NCI-H2081 treated with DMSO at 0.1 percent for 48 hours (cell line): ENCODE measurements at places on chromosomes 3 and 15.

GRCh38 chr15:98714922-98715321 lies 66.6 kb downstream of the IGF1R start:
- no peak for DNase-seq

- DNase-seq = no peak
Measured at GRCh38 chr3:59800481-59800880, 750.7 kb upstream of the CFAP20DC start.

DNA sequence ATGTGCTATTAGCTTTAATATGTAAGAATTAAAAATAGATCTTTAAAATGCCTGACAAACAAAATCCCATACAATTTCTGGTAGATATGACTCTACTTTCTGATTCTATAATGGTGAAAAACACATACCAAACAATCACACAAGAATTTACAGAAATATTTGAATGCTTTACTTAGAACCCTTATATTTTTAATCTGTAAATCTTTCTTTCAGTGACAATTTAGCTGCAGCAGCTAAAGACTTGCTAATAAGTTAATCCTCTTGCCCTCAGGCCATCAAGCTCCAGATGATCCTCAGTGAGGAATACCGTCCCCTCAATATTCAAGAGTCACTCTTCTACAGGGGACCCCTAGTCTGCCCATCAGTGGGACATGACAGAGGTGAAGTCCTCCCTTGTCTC lies 55.6 kb downstream of the C3orf80 start:
- no peak for DNase-seq

GRCh38 chr3:77456431-77456830 lies 416.5 kb downstream of the ROBO2 start:
- no peak for DNase-seq

GRCh38 chr3:126529585-126530170 lies 5.7 kb downstream of the CHST13 start:
- DNase-seq = no peak

DNA sequence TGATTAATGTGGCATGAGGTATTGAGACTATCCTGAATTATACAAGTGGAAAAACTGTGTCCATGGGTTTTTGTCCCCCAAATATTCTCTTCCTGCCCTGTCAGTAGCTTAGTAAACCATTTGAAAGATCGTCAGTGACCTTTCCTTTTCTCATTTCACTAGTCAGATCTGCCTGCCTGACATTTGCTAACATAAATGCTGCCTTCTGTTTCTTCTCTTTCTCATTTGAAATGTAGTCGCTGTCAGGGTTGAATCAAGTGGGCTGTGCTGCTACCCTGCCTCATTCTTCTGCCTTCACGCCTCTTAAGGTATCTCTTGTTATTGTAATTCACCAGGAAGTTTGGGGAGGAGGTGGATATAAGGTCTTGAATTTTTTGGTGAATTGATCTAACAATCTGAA lies 67.5 kb downstream of the LRCH3 start:
- no peak for DNase-seq

- DNase-seq = no peak
Measured at GRCh38 chr3:10888518-10889090, 72.6 kb downstream of the SLC6A11 start.

DNA sequence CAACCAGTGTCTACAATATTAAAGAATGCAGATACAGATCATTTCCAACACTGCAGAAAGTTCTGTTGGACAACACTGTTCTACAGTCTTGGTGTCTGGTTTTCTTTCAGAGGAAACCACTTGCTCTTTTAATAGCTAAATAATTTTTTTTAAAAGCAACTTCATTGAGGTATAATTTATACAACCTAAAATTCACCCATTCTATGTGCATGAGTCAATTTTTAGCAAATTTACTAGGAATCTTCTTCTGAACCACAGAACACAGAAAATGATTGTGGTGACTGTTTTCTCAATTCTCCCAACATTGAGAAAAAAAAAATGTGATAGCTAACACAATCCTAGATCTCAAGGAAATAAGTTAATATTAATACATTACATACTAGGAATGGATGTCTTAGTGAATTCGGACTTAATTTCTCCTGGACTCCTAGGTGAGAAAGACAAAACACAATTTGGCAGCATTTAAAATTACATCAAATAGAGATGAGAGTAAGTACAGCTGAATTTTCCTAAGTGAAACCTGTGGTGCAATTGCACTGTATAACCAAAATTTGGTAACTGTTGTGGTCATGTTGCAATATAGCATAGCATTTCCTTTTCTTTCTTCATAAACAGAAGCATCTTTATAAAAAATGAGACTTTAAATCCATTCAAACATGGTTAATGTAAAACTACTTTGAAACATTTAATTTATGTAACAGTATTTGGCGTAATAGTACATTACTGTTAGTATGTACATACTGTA lies 15.3 kb upstream of the PLCL2 start:
- DNase-seq = no peak

DNA sequence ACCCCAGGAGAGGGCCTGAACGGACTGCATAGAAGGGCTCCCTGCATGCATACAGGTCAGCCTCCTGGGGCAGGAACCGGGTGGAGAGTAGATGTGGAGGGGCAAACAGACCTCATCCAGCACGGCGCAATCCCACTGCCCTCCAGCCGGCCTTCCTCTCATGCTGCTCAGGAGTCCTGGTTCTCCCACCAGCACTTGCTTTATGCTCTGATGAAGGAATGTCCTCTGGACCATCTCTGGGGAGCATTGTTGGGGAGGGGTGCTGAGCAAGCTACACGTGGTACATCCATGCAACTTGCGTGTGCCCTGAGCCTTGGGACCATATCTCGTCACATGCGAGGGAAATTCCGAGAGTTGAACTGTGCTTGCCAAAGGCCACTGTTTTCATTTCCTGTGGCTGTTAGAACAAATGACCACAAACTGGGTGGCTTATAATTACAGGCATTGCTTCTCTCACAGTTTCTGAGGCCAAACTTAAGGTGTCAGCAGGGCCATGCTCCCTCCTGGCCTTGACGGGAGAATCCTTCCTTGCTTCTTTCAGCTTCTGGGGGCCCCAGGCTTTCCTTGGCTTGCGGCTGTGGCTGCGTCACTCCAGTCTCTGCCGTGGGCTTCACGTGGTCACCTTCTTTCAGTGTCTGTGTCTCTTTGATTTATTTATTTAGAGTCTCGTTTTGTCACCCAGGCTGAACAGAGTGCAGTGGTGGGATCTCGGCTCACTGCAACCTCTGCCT lies 12.2 kb downstream of the SELENOS start:
- no peak for DNase-seq

- no peak for DNase-seq
Measured at GRCh38 chr15:60744826-60745460, 266.0 kb upstream of the ICE2 start.

GRCh38 chr3:87197531-87197930 lies 29.6 kb upstream of the CHMP2B start:
- no peak for DNase-seq

DNA sequence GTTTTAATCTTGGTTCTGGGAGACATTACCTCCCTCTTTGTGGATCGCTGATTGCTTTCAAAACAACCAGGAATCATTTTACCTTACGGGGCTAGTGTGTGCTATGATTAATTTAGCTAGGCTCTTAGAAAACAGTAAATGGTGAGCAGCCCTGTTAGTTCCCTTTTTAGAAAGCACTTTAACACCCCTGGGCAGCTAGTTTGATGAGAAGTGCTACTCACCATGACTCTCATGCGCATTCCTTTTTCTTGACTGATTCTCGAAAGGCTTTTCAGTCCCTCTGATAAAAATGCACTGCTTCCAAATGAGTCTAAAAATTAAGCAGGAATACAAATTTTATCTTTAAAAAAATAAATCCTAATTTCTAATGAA lies 75.3 kb upstream of the LEKR1 start:
- DNase-seq = no peak

GRCh38 chr3:124263168-124263567 lies 271.2 kb upstream of the ROPN1 start:
- no peak for DNase-seq

GRCh38 chr3:172040981-172041963 lies 1.9 kb downstream of the FNDC3B start:
- no peak for DNase-seq

- DNase-seq = no peak
Measured at GRCh38 chr3:38047896-38048295, 8.9 kb downstream of the DLEC1 start.

GRCh38 chr3:87041191-87041590 lies 50.2 kb upstream of the VGLL3 start:
- no peak for DNase-seq

DNA sequence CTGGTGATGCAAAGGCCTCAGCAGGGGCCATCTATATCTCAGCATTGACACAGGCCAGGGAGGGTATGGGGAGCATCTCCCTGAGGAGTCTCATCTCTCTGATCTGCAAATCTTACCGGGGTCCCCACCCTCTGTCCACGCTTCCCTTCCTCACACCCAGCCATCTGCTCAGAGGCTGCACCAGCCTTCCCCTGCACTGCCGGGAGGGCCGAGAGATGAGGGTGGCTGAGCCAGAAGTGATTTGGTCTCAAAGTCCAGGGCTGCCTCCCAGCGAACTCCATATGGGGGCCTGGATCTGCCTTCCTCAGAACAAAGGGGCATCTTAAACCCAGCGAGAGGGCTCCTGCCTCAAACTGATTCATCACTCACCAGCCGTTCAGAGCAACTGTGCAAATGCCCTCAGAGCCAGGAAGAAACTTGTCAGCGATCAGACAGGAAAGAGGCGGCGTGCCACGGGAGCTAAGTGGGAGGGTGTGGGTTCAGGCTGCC lies 4.6 kb downstream of the IGDCC3 start:
- DNase-seq = no peak

GRCh38 chr15:66574596-66574950 lies 8.8 kb upstream of the LCTL start:
- no peak for DNase-seq

GRCh38 chr3:140391061-140391460 lies 286.8 kb upstream of the TRIM42 start:
- DNase-seq = no peak

GRCh38 chr3:151431940-151432339 lies 28.9 kb downstream of the IGSF10 start:
- DNase-seq = no peak

- DNase-seq = no peak
Measured at GRCh38 chr15:29369261-29369660, 99.6 kb upstream of the NSMCE3 start.

DNA sequence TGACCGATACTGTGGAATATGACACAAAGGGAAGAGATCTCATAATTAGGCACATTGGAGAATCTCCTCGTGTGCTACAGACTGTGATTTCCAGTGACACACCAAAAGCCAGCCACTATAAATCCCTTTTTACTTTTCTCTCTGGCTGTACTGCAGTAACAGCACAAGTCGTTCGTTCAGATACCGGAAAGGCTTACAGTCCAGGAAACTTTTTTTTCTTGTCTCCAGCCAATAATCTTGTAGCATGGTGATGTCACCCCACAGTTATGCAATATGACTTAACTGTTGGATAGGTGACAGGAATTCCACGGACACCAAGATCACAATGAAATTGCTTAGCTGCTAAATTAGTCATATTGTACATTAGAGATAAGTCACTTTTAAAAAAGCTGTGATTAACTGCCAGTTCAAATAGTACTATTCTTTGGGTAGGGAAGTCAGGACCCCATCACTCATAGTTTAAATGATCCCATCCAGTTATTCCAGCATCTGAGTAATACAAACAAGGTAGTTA lies 36.3 kb upstream of the TSC22D2 start:
- no peak for DNase-seq

GRCh38 chr3:122031123-122031468 lies 9.0 kb upstream of the ILDR1 start:
- DNase-seq = no peak

DNA sequence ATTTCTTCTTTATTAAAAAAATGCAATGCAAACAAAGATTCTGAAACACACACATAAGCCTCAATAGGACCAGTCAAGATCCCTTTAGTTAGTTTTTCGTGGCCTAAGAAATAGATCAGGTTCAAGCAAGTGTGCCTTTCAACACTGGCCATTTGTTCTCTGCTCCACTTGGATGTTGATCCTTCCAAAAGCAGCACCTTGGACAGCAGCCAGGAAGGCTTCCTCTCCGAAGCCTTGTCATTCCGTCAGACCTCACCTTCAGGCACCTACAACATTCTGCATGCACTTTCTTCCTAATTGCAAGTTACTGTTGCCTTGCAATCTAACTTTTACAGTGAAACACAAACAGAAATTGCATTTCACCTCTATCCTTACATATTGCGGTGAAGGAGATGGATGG lies 155.9 kb upstream of the FEZF2 start:
- no peak for DNase-seq

GRCh38 chr3:62653796-62654195 lies 221.4 kb downstream of the CADPS start:
- DNase-seq = no peak

DNA sequence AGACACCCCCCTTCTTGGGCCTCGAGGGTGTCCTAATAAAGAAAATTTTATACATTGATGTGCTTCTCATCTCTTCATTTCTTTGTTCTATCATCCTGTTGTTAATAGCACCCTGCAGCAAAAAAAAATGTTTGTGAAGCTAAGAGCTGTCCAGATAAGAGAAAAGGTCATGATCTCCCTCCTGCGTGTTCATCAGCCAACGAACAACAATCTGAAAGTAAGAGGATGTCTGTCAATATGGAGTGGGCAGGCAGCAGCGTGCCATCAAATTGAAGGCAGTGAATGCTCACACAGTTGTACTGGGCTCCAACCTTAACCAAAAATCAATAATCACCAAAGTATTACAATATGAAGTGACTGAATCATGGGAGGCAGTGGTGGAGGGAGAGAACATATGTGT lies 418.6 kb upstream of the ONECUT1 start:
- no peak for DNase-seq

DNA sequence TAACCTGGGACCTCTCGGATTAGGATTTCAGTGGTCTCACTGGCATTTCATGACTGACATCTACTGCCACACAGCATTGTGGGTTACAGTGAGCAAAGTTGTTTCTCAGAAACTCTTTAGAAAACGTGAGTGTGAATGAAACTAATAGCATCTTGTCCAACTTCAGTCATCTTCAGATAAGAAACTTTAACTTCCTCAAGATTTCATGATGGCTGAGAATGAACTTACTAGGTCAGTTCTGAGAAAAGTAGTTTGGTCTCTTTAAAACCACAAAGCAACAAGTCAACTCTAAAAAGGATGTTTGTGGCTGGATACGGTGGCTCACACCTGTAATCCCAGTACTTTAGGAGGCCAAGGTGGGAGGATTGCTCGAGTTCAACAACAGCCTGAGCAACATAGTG lies 14.2 kb upstream of the HOMER2 start:
- DNase-seq = no peak

GRCh38 chr3:111373239-111373638 lies 168.8 kb upstream of the CD96 start:
- DNase-seq = no peak

GRCh38 chr3:44501971-44502370 lies 24.5 kb upstream of the ZNF445 start:
- no peak for DNase-seq
